ENCODE measurements at places on chromosomes 3 and 15.

DNA sequence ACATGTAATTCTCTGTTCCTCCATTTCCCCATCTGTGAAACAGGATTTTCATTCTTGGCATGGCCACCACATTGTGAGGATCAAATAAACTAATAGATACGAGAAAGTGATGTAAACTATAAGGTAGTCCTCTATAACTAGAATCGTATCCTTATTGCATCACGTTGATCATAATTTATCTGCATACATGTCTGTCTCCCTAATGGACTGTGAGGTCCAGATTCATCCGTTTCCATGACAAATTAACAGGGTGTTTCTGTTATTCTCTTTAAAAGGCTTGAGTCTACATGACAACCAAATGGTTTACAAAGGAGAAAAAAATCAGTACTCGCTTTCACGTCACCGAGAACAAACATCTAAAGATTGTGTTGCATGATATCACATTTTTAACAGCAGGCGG lies 53.0 kb downstream of the SST start:
- no peak for DNase-seq

GRCh38 chr3:128518587-128519490 lies 25.8 kb upstream of the GATA2 start:
- no peak for DNase-seq

DNA sequence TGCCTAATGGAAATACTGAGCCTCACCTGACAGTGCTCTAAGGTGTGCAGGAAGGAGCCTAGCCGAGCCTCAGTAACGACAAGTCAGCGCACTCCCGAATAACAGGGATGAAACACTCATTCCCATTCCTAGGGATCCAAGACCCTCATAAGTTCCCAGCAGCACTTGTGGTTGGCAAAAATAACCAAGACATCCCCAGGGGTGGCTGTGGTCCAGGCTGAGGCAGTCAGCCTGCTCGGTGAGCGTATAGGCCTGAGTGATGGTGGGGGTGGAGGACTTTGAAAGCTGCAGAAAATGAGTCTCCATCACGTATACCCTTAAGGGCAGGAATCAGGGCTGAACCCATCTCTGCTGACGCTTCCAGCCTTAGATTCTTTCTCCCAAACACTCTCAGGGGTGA lies 120.1 kb downstream of the SMAD6 start:
- no peak for DNase-seq

GRCh38 chr15:24956111-24956838 lies 1.5 kb downstream of the SNRPN start:
- DNase-seq: peak; percentile 16

DNA sequence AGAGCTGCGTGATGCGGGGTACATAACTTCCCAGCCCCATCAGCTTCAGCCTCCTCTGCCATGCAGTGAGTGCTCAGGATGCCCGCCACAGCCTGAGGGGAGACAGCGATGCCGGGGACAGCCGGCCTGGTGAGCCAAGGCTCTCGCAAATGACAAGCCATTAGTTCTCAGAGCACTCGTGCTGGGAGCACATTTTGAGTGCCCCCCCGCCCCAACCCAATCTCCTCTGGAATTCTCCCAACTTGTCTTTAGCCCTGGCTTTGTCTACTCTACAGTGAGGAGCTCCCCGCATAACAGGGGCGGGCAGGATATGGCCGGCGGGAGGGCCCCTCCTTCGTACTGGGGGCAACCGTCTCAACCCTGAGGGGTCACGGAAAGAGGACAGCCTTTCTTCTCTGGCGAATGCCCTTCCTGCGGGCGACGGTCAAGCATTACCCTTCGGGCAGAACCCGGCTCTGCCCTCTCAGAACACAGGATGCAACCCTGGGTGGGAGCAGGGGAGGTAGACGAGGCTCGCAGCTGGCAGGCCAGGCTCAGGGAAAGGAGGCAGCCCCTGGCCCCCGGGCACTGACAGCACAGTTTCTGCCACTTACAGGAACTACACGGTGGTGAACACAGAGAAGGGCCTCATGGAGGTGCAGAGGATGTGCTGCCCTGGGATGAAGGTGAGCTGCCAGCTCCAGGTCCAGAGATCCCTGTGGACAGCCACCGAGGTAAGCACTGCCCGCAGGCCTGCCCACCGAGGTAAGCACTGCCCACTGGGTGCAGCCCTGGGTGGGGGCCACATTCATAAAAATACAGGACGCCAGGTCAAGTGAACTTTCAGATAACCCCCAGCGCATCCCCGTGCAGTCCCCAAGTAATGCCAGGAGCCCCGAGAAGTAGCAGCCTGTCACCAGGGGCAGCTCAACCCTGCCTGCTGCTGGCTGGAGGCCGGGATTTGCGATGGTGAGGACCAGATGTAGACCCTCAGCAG lies 141.7 kb downstream of the LRRK1 start:
- DNase-seq: no peak

GRCh38 chr3:9497821-9498565 lies 55.6 kb downstream of the LHFPL4 start:
- DNase-seq: no peak

GRCh38 chr3:5428607-5429516 lies 241.4 kb downstream of the EDEM1 start:
- peak; percentile 95 for DNase-seq

DNA sequence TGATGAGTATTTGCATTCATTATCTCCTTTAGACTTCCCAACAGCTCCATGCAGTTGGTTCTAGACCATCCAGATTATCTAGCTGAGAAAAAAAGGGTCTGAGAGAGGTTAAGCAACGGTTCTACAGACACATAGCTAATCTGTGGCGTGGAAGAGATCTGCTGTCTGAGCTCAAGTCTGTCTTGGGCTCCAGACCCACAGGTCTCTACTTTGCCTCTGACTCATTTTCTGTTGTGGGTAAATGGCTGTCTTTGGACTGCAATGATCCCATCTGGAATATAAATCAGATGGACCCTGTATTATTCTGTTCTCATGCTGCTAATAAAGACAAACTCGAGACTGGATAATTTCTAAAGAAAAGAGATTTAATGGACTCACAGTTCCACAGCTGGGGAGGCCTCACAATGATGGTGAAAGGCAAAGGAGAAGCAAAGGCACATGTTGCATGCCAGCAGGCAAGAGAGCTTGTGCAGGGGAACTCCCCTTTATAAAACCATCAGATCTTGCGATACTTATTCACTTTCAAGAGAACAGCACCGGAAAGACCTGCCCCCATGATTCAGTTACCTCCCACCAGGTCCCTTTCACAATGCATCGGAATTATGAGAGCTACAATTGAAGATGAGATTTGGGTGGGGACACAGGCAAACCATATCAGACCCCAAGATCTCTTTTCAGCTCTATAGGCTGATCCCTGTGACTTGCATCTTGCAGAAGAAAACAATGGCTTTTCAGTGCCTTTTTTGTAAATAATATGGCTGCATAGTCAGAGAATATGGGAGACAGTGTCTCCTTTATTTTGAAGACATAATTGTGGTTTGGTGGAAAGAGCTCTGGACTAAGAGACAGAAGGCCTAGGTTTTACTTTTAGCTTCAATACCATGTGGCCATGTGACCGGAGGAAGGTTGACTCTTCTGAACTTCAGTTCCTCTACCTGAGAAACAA lies 24.7 kb downstream of the CEMIP start:
- DNase-seq: no peak

DNA sequence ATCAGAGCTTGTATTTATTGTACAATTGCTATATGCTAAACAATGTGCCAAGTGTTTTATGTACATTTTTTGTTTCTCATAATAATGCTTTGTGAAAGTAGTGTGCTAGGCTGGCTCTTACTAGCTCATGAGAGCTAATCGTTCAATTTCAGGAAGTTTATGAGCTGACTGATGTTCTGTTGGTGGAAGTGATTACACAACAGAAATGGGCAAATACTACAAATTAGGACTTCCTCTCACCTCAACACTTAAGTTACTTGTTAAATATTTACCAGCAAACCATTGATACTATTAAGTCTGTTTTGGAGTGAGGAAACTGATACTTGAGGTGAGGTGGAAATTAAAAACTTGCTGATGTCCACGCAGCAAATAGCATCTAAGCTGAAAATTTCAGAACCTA lies 32.3 kb downstream of the SLC9C1 start:
- DNase-seq: no peak

DNA sequence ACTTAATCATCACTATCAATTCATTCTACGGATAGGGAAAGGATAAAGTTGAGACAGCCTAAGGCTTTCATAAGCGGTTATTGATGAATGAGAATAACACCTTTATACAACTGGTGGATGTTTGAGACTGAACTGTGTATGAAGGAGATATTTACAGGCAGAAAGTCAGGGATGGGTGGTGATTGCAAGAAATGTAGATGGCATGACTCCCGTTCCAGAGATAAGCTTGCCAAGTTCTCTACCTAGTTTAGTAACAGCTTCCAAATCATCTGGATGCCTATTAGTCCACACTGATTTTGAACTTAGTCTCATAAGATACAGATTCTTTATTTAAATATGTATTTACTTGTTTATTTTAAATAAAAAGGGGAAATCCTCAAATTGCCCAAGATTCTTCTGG lies 358.8 kb downstream of the GAP43 start:
- no peak for DNase-seq

DNA sequence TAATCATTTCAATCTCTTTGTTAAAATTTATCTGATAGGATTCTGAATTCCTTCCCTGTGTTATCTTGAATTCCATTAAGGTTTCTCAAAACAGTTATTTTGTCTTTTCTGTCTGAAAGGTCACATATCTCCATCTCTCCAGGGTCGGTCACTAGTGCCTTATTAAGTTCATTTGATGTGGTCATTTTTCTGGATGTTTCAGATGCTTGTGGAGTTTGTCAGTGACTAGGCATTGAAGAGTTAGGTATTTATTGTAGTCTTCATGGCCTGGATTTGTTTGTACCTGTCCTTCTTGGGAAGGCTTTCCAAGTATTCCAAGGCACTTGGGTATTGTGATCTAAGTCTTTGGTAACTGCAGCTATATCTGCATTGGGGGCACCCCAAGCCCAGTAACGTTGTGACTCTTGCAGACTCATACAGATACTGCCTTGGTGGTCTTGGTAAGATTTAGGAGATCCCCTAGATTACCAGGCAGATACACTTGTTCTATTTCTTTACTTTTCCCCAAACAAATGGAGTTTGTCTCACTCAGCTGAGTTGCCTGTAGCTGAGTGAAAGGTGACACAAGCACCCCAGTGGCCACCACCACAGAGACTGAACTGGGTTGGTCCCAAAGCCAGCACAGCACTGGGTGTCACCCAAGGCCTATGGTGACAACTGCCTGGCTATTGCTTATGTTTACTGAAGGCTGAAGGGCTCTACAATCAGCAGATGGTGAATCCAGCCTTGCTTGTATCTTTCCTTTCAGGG lies 18.9 kb upstream of the SLC27A2 start:
- DNase-seq: no peak

DNA sequence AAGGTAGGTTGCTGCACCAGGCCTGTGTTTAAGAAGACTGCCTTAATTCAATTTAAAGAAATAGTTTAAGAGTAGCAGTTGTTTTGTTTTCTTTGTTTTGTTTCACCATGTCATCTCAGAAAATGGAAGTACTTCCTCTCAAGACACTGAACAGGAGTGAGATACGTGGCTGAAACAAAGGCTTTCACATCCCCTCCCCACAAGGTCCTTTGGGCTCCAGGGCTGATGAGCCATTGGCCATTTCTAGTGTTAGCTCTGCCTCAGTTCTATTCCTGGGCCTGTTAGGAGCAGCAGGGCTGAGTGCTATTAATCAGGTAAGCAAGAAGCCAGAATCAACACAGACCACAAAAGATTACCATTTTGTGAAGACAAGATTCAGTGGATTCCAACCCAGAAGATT lies 132.8 kb downstream of the KCNAB1 start:
- no peak for DNase-seq

DNA sequence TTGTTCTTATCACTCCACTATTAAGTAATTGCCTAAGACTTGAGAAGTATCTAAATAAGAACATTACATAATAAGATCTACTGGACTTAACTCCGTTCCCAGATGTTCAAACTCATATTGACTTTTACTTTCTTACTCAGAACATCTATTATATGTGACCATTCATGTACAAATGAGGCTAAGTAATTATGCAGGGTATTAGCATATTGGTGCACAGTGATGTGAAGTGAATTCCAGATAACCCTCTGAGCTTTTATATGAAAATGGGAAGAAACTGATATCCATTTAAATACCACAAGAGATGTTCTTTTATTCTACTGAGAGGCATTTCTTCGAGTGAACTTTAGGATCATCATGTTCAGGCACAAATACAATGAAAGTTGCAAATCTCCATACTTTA lies 135.7 kb downstream of the ZPLD1 start:
- no peak for DNase-seq

- no peak for DNase-seq
Measured at GRCh38 chr15:92059036-92059970, 205.8 kb downstream of the SLCO3A1 start.

- DNase-seq: no peak
Measured at GRCh38 chr15:40377606-40378005, 4.9 kb upstream of the KNSTRN start.

GRCh38 chr3:150760431-150761200 lies 2.4 kb downstream of the SIAH2 start:
- peak; percentile 52 for DNase-seq

DNA sequence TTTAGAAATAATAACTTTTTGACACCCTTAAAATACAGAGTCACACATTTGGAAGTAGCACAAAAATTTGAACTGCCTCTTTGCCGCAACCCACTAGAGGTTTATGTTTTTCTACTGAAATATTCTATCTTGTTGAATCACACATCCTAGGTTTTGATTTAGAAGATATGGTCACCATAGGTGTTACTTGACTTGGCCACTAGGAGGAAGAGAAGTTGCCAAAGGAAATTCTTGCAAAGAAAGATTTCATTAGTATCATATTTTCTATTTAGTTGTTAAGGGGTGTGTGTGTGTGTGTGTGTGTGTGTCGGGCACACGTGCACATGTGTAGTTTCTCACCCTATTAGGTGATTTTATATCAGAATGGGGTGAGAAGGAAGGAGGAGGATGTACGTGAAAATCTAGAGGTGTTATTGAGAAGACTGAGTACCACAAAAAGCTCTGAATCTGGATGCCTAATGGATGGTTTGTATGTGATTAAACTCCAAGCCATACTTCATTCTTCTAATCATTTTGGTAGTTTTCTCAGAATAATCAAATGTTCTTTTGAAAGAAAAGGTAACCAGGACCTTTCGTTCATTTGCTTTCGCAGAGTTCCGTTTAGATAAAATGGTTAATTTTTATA lies 31.5 kb downstream of the ZFAND6 start:
- no peak for DNase-seq

- DNase-seq: peak; percentile 14
Measured at GRCh38 chr3:30607032-30607833, 832 bp downstream of the TGFBR2 start.

DNA sequence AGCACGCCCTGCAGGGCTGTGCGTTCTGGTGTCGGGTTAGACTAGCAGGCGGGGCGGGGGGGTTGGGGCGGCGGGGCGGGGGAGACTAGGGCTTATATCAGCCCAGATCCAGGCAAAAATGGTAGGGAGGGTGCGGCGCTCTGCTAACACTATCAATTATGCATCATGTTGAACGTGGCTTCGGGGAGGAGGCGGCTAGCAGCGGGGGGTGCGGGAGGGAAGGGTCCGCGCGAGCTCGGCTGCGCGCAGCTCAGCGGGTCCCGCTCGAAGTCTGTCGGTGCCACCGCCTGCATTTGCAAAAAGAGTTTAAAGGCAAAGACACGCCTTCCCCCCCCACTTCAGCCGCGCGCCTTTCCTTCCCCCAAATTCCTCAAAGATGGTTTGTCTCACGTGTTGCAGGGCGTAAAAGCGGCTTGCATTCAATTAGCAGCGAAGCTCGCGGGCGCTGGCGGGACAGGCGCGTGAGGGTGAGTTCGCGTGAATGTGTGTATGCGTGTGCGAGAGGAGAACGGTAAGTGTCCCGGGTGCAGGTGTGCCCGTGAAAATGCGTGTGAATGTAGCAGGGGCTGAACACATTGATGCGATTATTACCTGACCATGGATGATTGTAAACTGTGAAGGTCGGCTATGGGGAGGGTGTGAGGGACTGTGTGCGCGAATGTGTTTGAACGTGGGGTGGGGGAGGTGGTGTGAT lies at the start of gene ISLR2:
ISLR2 (plus strand) TSS at position 432 of the 694 bp plus-strand sequence. CDS start 2,169 bp downstream, outside the sequence.
- no peak for DNase-seq

All from hematopoietic multipotent progenitor cell treated with erythropoietin and hydrocortisone succinate and interleukin-3 and kit ligand, for 15 days (in vitro differentiated cells).